LoVo (cell line): ENCODE measurements at places on chromosomes 13 and 19.

- peak; percentile 74 for DNase-seq
These were observed 306.4 kb downstream of the KLF5 start for GRCh38 chr13:73365252-73365651.

GRCh38 chr13:77213644-77214043, 113.2 kb downstream of the MYCBP2 start:
- DNase-seq = no peak

DNA sequence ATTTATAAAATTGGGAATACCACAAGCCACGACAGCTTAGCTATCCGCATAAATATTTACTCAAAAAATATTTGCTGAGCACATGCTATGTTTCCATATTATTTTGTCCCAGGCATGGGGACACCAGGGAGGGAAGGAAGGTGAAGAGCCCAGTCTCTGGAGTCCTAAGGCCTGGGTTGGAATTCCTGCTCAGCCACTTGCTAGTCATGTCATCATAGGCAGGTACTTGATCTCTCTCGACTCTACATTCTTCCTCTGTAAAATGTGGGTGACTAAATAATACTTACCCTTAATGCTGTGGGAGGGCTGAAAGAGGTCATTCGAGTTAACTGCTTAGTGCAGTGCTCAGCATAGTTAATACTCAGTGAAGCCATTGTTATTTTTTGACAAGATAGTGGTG, 4.3 kb upstream of the RNASEH2B start:
- no peak for DNase-seq

GRCh38 chr13:35760735-35761281, 284.3 kb upstream of the MAB21L1 start:
- DNase-seq = no peak

GRCh38 chr13:42821437-42821836, 40.1 kb downstream of the FAM216B start:
- no peak for DNase-seq
